ENCODE measurements at places on chromosomes 5 and 9.

GRCh38 chr9:14365670-14366069 is 51.7 kb upstream of the NFIB start:
- DNase-seq: no peak

DNA sequence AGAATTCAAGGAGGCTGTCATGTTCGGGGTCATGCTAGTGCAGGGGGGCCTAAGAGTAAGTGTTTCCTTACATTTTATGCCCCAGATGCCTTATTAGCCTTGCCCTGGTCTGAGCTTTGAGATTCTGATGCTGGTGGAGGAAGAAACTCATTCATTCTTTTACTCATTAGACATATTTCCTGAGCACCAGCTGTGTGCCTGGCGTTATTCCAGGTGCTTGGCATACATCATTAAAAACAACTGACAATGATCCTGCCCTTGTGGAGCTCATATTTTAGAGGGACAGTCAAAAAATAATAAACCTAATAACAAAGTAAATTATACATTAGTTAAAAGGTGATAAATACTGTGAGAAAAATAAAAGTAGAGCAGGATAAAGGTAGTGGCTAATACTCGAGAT is 138.9 kb upstream of the SGCD start:
- no peak for DNase-seq

DNA sequence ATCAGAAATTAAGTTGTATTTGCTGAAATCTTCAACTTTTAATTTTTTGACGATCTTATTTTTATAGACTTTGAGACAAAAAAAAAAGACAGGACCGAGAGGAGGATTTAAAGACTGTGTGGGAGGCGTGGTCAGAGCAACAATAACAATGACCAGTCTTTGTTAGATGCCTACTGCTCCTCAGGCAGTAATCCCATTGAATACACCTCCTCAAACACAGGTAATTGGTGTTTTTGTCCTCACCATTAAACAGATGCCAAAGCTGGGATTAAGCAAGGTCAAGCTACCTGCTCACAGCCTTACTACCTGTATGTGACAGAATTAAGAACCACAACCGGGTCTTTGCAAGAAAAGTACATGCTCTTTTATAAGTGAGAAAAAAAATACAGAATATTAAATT is 233.3 kb upstream of the GRAMD2B start:
- DNase-seq: no peak

DNA sequence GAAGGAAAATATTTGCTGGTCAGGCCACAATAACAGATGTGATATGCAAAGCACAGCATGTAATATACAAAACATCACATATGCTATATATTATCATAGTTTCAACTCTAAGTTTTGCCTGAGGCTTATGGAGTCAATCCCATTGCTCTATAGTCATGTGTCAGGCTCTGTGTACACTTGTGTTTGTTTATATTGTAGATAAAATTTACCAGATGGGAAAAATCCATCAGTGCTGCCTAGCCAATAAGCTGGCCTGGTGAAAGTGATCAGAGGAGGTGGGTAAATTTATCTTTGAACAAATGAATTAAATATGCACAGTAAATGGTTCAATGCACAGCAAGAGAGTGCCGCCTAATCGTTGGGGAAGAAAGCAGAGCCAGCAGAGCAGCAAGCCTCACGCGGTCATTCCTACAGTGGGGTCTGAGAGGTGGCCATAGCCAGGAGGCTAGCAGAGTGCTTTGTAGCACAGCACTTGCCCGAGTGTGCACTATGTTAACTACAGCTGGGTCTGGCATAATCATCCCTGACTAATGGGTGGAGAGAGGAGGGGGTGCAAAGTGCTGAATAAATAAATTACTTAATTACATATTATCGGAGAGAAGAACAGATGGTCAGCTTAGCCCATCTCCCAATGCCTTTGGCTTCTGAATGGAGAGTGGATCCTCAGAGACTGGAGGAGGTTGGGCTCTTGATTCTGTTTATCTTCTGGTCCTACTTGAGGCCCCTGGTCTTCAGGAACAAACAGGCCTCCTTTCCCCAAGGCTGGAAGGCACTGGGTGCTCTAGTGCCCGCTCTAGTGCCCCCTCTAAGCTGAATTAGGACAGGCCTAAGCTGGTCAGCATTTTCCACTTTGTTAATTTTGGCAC is 153.5 kb downstream of the MAT2B start:
- DNase-seq: no peak

DNA sequence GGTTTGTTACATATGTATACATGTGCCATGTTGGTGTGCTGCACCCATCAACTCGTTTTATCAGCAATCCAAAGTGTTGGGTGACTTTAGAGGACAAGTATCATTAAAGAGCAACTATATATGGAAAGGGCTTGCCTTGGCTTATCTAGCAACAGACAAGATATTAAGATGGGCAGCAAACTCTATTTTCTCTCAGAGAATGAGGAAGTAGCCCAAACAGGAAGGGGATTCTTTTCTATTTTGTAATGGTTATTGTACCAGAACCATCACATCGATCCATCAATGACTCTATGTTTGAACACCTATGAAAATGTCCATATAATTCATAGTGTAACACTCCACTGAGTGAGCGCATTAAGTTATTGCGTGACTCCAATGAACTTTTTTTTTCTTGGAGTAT is 260.1 kb upstream of the SLC24A2 start:
- no peak for DNase-seq

DNA sequence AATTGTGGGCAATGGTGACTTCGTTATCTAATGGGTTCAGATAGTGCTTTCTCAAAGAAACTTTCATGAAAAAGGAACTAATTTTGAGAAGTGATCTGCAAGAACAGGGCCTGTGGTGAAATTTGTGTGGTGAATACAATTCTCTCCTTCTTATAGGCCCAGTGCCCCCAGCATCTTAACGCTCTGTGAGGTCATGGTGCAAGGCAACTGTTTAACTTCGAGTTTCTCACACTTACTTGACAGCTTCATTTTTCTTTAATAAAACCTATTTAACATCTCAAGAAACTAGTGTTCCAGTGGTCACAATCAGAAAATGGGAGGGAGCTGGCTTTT is 69.2 kb downstream of the FAM114A2 start:
- DNase-seq: no peak

GRCh38 chr5:143016777-143017516 is 246.8 kb downstream of the ARHGAP26 start:
- DNase-seq: peak; percentile 35

DNA sequence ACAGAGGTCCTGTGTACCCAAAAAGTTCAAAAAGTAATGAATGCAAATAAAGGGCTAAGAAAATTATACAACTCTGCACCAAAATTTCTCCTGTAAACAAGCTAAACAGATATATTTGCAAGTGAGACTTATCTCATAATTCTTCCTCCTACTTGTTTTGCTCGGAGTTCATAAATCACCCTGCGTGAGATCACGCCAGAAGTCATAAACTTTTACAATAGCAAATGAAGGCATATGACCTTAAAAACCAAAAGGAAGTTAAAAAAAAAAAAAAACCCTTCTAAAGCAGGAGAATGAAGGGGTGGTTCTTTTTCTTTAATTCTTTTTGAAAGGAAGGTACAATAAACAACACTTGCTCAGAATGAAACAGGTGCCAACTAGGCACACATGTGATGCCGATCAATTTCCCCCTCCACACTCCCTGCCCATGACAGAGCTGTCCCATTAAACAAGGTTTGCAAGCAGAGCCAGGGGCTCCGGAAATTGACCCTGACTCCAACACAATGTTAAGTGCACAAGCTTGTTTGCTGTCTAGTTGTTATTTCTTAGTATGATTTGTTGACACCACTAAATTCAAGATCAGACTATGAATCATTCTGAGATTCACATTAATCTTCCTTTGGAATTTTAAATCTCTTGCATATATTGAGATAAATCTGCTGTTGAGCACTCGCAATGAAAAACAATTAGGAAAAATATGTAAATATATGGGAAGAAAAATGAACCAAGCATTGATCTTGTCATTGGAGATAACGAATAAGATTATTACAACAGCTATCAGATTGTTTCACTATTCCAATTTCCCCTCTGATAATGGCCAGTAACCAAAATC is 46.3 kb downstream of the DROSHA start:
- no peak for DNase-seq

GRCh38 chr5:154421868-154422267 is 23.9 kb upstream of the SAP30L start:
- DNase-seq: no peak

DNA sequence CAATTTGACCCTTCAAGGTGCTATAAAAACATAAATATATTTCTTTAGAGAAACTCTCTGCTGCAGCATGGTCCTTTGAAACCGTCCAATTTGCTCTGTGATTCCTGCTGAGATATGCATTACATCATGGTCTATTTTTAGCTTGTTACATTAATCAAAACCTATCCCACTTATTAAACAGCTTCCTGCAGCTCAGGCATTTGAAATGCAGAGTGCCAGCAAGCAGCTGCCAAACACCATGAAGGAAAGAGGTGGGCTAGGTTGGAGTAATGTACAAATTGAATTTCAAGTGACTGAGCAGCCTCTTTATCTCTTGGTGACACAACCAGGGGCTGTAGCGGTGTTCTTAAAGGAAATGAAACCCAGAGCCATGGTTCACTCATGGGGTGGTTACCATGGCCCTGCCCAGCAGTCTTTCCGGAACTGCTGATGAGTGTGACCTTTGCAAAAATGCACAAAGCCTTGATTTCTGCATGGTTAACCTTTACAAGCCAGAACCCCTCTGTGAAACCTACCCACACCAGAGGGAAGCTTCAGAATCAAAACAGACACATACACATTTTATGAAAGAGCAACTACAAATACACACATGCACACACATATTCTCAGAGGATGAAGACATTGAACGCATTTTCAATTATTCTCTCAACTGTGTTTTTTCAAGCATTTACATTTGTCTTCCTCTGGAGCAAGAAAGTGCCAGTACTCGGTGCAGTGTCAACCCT is 155.8 kb upstream of the ZNF608 start:
- peak; percentile 26 for DNase-seq

GRCh38 chr5:41790038-41790776 is 80.0 kb downstream of the OXCT1 start:
- DNase-seq: no peak

DNA sequence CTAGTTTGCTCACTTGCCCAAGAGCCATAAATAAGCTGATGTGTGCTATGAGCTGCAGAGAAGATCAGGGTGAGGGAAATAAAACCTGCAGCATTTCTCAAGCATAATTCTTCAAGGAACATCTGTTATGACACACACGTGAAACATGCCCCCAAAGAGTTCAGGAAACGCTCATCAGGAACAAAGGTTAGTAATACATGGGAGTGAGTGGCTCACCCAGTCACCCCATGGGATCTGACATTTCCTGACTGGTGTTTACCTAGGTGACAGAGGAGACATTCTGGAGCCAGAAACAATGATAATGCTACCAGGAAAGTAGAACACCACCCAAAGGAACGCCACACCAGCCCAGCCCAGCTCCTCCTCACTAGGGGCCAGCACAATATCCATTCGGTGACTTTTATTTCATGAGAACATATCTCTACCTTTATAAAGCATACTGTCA is 66.0 kb downstream of the FRMD3 start:
- peak; percentile 96 for DNase-seq

- no peak for DNase-seq
These were observed 56.4 kb upstream of the RNF130 start for GRCh38 chr5:180127682-180128670.

DNA sequence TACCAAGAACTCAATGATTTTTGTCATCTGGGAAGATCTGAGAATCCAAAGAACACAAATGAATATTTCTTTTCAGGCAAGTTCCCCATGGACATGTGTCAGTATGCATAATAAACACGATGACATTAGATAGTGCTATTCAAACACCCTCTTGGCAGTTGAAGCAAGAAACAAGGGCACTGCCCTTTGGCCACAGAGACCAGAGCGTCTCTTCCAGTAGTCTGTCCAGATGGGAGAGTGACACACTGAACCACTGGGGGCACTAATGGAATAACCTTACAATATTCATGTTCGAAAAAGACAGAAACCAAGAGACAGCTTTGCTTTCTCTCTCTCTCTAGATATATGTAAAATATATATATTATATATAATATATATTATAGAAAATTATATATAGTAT is 301.9 kb downstream of the CTNND2 start:
- DNase-seq: no peak

- DNase-seq: no peak
These were observed 626 bp upstream of the CLTB start for GRCh38 chr5:176416965-176417364.

GRCh38 chr5:81171769-81172168 is 61.4 kb upstream of the CKMT2 start:
- peak; percentile 7 for DNase-seq

Data from kidney capillary endothelial cell (primary cell).